ENCODE measurements at places on chromosomes 7 and 10.
A peak's percentile ranks its signal among the peaks of the same experiment; 100 is the strongest.

GRCh38 chr10:79936625-79937615, 12.0 kb downstream of the SFTPD start:
- DNase-seq = no peak

DNA sequence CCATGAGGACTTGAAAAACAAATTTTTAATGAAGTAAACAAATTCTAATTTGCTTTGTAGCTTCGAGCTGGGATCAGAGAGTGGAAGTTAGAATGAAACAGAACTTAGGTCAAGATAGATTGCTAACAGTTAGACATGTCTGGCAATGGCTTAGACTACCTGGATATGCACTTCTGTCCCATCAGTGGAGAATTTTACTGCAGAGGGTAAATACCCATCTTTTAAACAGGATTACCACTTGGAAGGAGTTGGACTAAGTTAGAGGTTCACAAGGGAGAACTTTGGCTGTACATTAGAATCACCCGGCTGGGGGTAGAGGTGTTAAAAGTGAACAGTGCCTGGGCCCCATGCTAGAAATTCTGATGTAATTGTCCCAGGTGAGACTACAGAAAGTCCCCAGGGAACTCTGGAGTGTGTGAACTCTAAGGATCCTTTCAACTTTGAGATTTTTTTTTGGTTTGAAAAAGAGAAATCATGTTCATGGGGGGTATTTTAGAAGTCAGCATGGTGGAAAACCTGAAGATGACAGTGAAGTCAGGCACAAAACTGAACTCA, 35.5 kb downstream of the ENTPD1 start:
- DNase-seq = no peak

- no peak for DNase-seq
These were observed 595.9 kb downstream of the DNAJB6 start for GRCh38 chr7:157932498-157933218.

DNA sequence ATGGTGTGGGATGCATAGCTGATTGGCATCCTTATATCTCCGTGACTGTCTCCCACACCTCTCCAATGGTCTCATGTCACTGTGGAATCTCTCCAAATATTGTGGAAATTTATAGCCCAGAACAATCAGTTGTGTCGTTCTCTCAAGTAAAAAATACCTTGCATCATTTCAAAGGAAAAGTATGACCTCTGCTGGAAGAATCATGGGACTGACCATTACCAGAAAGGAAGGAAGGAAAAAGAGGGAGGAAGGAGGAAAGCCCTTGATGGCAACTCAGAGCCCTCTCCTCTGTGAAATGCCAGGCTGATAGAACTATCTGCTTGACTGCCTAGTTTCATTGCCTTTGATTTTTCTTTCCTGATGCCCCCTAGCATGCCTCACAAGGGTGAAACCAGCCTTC, 76.3 kb downstream of the FOXI2 start:
- DNase-seq = peak; percentile 9

DNA sequence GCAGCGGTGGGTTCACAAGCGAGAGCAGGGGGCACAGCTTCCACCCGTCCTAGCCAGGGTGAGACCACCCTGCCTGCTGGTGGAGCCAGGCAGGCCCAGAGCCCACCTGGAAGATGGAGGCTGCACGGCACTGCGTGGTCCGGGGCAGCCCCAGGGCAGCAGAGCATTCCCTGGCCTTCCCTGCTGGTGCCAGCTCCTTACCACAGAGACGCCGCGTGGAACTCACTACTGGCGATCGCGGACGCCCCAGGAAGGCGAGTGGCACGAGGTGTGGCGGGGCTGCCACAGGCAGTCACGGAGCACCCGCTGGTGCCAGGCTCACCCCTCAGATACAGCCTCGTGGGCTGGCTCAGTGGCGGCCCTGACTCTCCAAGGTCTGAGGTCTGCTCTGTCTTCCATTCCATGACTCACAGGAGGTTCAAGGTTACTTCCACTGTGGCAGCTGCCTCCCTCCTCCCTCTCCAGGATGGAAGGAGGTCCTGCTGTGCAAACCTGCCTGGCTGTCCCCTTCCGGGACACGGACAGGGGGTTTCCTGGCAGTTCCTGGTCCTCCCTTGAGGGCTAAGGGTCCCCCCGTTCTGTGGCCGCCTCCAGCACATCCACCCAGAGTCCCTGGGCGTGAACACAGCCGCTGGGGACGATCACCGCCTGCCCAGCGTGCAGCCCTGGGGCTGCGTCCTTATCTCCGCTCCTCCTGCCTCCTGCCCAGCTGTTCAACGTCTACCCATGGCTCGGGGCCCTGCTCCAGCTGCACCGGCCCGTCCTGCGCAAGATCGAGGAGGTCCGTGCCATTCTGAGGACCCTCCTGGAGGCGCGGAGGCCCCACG, 3.1 kb downstream of the CYP2W1 start:
- DNase-seq = peak; percentile 63

- peak; percentile 89 for DNase-seq
These were observed at the start of gene MXI1 for GRCh38 chr10:110207011-110207804. MXI1 (plus strand) TSS chr10:110207605; CDS start chr10:110207809, 204 bp downstream.

DNA sequence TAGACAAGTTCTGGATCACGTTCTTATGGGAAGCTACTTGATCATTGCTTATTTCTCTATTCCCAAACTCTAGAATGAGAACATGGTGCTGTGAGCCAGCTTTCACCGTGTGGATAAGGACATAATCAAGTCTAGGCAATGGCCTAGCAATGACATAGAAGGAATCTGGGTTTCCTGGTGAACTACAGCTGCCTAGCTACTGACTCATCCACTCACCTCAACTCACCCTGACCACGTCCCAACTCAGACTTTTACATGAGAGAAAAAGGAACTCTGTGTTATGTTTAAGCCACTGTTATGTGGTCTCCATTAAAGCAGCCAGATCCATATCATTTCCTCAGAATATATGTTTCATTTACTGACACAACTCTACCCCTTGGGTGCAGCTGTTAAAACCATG, 18.8 kb upstream of the MET start:
- peak; percentile 86 for DNase-seq

DNA sequence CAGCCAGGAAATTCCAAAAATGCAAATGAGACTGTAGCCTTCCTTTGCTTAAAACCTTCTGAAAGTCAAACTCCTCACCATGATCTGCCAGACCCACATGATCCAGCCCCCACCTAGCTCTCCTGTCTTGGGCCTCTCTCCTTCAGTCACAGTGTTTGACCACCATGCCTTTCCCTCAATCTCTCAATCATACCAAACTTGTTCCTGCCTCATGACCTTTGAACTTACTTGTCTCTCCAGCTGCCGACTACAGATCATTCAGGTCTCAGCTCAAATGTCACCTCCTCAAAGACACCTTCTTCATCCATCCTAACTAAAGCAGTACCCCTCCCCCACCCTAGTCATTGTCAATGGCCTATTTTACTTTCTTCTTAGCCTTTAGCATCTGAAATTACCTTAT, 9.3 kb upstream of the ADD3 start:
- DNase-seq = no peak

- DNase-seq = no peak
These were observed 263.0 kb upstream of the LRRN3 start for GRCh38 chr7:110827936-110828335.

- DNase-seq = peak; percentile 6
These were observed 32.5 kb downstream of the MTERF1 start for GRCh38 chr7:91847876-91848588.

DNA sequence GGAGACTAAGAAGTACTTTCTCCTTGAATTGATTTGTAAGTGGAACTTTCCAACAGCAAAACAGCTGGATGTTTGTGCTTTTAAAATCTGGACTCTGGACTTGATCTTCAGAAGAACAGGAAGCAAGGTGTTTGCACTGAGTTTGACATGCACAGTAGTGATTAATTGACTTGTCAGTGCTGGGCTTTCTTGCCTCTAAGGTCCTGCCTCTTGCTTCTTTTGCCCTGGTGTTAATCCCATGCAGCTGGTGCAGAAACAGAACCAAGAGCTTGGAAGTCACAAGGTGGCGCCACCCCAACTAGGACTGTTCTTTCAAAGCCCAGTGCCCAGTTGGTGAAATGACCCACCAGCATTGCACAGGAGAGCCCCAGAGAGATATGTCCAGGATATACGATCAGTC, 66.8 kb upstream of the SEPHS1 start:
- DNase-seq = peak; percentile 45

DNA sequence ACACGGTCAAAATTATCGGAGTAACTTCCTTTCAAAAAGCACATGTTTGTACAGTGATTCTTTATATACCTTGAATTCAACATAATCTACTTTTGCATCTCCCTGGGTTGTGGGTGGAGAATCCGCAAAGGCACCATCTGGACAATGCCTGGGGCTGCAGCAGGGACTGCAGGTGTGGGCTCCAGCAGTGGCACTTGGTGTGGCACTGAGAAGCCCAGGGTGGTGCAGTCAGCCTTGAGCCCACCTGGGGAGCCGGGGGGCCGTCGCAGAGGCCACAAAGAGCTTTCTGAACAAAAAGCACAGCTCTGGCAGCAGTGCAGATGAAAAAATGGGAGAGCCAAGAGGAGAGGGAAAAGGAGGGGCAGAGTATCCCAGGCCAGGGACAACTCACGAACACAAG, 22.2 kb downstream of the PARD3 start:
- DNase-seq = no peak

GRCh38 chr7:53812135-53812534, 730.0 kb upstream of the VSTM2A start:
- no peak for DNase-seq

DNA sequence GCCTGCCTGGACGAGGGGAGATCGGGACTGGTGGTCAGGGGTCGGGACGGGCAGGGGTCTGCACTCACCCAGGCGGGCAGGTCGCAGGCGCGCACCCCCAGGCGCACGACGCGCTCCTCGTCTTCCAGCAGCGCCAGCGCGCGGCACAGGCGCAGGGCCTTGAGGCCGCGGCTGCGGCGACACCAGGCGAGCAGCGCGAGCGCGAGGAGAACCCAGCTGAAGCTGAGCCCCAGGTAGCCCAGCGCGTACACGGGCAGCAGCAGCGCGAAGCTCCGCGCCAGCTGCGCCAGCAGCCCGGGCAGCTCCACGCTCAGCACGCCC, 328 bp downstream of the ESYT2 start:
- peak; percentile 88 for DNase-seq

DNA sequence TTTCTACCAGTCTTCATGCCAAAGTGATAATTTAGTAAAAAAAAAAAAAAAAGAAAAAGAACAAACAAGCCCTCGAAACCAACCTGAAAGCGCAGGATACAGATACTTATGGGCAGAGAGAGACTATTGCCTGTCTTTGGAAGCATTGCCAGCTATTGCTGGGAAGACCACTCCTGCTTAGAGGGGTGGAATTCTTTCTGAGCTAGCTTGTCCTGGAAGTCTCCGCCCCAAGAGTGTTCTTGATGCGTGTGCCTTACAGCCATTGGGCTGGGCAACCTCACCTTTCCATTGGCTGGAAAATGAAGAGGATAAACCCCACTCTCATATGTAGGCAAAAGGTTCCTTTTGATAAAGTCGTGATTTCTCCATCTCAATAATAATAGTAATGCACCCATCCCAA, 19.9 kb upstream of the INSYN2A start:
- DNase-seq = no peak

DNA sequence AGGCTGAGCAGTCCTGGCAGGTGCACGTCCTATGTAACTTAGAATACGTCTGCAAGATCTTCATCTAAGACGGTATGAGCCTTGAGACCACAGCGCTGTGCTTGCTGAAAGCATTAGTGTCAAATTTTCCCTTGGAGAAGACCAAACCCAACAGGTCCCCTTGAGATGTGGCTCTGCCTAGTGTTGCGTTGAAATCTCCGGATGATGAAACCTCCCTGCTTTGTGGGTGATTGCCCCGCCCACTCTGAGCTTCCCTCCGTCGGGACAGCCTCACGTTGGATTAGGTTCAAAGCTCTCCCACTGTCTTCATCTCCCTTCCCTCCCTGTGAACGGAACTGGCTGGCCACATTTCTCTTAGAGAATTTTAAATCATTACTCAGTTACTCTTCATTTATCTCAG, 102.0 kb downstream of the ADARB2 start:
- DNase-seq = no peak

GRCh38 chr7:136130511-136131303, 153.5 kb upstream of the MTPN start:
- no peak for DNase-seq

DNA sequence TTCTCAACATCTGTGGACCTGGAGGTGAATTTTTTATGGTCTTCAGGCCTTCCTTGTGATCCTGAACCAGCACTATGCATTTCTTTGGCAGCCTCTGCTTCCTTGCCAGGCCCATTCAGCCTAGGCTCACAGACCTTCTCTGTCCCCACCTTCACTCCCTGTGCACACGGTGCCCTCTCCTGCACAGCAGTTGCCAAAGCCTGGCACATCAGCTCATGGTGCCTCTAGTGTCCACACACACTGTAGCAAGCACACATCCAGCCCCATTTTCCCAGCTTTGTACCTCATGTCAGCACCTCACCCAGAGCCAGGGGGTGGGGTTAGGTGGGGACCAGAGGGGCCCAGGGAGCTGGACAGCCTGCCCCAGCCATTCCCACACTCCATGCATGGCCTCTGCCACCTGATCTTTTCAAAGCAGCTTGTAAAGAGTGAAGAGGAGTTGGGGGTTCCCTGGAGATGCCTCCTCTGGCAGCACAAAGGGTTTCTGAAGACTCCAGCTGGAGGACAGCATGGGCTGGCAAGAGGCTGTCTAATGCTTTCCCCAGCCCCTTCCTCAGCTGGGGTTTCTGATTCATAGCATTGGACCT, 57.9 kb upstream of the TMEM72 start:
- DNase-seq = peak; percentile 65

DNA sequence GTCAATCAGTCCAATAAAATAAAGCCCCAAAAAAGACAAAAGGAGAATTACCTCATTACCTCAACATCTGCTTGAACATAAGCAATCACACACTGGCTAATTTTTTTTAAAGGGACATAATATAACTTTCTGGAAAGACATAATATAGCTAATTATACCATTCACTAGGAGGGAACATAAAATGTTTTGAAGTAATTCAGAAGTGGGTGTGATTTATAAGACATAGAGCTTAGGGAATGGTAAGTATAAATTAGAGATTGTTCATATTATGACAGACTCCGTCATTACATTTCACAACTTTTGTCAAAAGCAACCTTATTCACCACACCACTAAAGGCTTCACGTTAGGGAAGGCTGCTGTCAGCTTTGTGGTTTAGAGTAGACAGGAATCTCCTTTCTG, 3.8 kb downstream of the SHTN1 start:
- DNase-seq = no peak

All from choroid plexus epithelial cell (primary cell).